ENCODE measurements at places on chromosomes 11 and 22.

DNA sequence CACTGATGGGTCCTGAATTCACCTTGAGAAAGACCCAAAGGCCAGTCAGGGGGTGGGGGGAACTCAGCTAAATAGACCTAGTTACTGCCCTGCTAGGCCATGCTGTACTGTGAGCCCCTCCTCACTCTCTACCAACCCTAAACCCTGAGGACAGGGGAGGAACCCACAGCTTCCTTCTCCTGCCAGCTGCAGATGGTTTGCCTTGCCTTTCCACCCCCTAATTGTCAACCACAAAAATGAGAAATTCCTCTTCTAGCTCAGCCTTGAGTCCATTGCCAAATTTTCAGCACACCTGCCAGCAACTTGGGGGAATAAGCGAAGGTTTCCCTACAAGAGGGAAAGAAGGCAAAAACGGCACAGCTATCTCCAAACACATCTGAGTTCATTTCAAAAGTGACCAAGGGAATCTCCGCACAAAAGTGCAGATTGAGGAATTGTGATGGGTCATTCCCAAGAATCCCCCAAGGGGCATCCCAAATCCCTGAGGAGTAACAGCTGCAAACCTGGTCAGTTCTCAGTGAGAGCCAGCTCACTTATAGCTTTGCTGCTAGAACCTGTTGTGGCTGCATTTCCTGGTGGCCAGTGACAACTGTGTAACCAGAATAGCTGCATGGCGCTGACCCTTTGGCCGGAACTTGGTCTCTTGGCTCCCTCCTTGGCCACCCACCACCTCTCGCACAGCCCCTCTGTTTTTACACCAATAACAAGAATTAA, 2.4 kb upstream of the TTC36 start:
- DNase-seq, result no peak

DNA sequence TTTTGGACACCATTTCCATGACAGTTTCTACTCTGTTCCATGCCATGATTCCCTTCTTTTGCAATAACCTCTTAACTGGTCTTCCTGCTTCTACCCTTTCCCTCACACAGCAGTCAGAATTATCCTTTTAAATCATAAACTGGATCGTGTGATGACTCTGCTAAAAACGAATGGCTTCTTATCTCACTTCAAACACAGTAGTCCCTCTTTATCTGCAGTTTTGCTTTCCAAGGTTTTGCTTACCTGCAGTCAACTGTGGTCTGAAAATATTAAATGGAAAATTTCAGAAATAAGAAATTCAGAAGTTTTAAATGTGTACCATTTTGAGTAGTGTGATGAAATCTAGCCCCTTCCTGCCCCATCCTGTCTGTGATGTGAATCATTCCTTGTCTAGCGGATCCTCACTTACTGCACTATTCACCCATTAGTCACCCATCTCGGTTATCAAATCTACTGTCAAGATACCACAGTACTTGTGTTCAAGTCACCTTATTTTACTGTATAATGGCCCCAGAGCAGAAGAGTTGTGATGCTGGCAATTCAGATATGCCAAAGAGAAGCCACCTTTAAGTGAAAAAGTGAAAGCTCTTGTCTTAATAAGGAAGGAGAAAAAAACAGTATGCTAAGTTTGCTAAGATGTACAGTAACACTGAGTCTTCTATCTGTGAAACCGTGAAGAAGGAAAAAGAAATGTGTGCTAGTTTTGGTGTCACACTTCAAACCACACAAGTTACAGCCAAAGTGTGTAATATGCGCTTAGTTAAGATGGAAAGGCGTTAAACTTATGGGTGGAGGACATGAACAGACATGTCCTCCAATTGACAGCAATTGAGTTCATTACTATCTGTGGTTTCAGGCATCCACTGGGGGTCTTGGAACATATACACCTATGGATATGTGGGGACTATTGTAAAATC, 283.0 kb downstream of the DDX10 start:
- no peak for DNase-seq

DNA sequence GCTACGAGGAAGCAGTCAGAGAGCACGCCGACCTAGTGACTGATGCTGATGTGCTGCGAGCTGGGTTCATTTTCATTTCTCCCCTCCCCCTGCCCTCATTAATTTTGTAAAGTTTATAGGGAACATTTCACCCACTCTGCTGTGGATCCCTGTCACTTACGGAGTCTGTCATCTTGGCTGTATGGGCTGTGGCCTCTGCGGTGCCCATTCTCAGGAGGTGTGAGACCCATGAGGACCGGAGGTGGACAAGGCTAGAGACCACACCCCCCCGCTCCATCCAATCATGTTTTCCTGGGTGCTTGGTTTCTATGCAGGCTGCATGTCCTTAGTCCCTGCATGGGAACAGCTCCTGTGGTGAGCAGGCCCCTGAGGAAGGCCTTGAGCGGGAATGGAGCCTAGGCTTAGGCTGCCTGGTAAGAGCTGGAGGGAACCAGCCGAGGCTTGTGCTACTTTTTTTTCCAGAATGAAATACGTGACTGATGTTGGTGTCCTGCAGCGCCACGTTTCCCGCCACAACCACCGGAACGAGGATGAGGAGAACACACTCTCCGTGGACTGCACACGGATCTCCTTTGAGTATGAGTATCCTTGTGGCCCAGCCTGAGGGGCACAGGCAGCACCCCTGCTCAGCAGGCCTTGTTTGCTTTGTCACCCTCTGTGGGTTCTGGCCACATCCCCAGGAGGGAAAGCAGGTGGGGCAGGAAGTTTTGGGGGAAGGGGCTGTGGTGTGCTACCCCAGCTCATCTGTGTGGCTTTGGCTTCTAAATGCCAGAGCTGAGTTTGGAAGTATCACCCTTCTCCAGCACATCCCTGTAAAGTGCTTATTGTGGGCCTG, 19.1 kb downstream of the CLDN5 start:
- no peak for DNase-seq

- no peak for DNase-seq
Observed at GRCh38 chr11:117230286-117230961, 1.4 kb downstream of the PCSK7 start.
